ENCODE measurements at places on chromosomes 12 and 14.
A peak's percentile ranks its signal among the peaks of the same experiment; 100 is the strongest.

- DNase-seq: no peak
Measured at GRCh38 chr14:54125109-54125508, 168.5 kb upstream of the BMP4 start.

GRCh38 chr12:124902916-124903315 is 11.5 kb downstream of the UBC start:
- DNase-seq: no peak

DNA sequence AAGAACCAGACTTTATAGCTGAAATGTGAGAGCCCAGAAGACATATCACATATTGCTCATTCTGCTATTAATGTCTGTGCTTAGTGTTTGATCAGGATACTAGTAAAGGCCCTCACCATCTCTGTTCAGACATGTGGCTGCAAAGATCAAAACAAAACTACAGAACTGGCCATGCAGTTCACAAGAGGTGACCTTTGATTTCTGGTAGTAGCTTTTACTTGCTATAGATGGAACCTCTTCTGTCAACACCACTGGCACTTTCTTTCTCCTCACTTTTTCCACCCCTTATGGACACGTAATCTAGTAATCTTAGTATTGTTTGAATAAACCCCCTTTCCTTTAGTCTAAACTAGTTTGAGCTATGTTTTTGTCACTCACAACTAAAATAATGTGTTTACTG is 214.8 kb downstream of the EPS8 start:
- DNase-seq: no peak

DNA sequence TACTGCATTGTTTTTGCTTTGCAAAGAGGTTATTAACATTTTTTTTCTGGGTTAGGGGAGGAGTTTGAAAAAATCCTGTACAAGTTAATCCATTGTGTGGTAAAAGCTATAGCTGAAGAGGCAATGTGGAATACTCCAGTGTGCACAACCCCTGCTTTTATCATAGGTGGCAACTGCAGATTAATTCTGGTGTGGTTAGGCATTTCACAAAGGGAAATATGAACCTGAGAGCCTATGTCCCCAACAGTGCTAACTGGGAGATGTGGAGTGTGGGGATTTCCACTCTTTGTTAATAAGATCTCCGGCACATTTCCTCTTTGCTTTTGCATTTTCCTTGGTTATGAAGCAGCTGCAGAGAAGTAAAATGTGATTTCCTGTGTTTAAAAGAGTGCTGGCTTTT is 33.6 kb downstream of the PRORP start:
- DNase-seq: peak; percentile 18

DNA sequence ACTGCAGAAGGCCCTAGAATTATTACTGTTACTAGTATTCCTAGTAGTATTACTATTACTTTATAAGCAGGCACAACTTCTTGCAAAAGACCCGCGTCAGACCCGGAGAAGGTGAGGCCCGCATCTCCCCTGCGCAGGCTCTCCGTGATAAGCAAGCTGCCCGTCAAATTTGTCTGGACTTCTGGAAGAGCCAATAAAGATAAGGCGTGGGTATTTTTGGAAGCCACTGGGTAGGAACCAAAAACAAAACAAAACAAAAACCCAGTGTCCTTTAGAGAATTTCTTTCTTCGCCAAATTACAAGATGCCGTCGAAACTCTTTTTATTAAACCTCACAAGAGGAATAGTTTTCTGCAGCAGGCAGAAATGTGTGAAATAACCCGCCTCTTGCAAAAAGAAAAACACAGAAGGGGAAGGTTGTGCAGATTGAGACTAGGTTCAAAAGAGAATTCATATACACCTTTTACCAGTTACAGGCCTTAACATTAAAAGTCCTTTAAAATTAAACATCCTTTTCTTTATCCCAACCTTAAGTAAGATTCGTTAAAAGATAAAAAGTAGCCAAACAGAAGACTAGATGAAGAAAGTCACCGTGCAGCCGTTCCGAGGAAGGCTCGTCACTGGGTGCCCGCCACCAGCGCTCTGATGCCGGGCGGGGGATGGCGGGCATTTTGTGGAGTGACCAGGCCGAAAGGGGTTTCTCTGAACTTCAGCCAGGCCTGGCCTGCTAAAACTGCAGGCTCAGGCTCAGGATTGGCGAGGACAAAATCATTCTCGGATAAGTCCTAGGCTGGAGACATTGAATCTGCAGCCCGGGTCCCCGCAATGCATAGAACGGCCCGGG is 1.6 kb downstream of the TBX5 start:
- DNase-seq: no peak

- DNase-seq: no peak
Measured at GRCh38 chr12:91663310-91663709, 480.7 kb upstream of the DCN start.

DNA sequence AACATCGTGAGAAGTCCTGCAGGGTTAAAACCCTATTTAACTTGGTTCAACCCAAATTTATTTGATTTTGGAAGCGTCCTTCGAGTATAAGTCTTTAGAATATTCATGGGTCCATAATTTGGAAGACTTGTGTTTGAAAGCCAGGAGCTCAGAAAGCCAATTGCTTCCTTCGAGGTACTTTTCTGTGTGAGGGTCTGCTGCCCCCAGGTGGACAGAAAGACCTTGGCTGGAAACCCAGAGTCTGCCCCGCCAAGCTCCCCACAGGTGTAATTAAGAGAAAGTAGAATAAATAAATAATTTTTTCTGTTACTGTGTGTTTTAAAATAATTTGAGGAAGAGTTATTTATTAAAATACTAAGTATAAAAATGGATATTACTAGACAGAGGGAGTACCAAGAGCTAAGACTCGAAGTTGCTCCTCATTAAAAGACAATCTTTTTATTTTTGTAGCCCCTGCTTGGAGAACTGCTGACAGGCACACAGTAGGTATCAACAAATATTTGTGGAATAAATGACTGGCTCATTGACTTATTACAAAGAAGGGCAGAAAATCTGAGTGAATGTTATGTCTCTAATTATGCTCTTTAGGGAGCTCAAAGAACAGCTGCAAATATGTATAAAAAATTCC is 105.8 kb downstream of the PAH start:
- no peak for DNase-seq

GRCh38 chr14:29716150-29716549 is 211.5 kb downstream of the PRKD1 start:
- peak; percentile 76 for DNase-seq

- DNase-seq: no peak
Measured at GRCh38 chr12:31897781-31898503, 61.3 kb upstream of the RESF1 start.

DNA sequence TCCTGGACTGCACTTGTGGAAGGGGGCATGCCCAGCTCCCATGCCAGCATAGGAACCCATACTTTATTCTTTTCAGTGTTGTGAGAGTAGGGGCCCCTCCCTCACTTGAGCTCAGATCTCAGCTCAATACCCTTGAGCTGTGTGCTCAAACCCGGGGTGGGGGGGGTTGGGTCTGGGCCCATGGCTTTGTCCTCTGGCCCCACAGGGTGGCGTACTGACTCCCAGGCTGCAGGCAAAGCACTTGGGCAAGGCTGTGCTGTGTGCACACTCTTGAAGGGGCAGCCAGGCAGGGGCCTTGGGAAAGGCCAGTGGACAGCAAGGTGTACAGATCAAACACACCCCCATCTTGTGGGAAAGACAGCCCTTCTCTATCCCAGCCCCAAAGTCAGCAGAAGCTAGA is 81.8 kb downstream of the WIF1 start:
- no peak for DNase-seq

DNA sequence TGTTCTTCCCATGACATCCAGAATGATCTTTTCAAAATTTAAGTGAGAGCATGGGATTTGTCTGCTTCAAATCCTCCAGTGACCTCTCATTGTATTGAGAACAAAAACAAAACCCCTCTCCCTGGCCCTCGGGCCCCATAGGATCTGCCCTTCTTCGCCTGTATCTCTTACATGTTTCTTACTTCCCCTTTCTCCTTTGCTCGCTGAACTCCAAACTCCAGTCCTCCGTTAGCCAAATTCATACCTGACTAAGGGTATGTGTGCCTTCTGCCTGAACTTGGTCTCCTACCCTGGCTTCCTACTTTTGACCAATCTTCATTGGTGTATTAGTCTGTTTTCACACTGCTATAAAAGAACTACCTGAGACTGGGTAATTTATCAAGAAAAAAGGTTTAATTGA is 13.2 kb upstream of the TSPAN11 start:
- DNase-seq: no peak

DNA sequence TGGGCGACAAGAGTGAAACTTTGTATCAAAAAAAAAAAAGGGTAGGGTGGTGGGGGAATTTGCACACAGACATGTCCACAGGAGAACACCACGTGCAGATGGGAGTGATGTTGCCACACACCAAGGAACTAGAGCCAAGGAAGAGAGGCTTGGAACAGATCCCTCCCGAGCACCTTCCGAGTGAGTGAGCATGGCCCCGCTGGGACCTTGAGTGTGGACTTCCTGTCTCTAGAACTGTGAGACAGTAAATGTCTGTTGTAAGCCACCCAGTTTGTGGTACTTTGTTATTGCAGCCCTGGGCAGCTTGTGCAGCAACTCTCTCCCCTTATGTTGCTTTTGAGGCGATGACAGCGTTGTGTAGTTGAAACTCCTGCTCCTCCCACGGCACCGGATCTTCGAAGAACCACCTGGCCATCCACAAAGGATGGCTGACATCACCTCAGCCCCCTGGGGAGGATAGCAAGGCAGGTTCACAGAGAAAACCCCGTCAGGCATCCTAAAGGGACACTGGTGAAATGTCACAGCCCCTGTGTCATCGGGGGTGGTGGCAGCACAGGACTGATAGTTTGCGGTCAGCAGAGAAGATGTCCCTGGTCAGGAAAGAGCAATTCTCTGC is 54.7 kb upstream of the PLEKHG3 start:
- DNase-seq: no peak

DNA sequence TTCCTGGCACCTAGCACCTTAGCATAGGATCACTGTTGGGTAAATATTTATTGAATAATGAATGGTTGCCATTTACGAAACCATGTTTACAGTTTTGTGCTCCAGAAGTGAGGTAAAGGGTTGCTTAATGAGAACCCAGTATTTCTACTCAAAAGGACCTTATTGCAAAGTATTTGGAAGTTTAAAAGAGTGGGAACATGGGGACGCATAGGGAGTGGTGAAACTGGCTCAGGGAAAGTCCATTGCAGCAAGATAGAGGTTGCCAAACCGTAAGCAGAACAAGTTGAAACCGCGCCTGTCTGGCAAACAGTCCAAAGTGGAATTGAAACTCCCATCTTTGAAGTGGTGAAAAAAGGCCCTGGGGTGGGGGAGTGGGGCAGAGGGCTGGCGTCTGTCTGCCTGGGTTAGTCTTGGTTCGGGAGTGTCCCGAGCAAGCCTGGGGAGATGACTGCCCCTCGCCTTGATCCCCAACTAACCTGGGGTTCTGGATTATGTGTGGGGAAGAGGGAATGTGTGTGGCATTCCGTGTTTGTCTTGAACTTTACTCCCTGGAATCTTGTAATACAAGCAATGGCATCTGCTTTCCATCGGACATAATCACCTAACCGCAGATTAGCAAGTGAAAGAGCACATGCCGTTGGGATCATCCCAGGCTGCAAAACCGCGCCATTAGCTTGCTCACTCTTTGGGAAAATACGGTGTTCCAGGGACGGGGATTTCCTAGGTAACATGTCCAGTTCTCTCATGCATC is 7.2 kb downstream of the ALDH2 start:
- DNase-seq: peak; percentile 87

GRCh38 chr12:82660541-82661325 is 26.0 kb upstream of the TMTC2 start:
- no peak for DNase-seq

DNA sequence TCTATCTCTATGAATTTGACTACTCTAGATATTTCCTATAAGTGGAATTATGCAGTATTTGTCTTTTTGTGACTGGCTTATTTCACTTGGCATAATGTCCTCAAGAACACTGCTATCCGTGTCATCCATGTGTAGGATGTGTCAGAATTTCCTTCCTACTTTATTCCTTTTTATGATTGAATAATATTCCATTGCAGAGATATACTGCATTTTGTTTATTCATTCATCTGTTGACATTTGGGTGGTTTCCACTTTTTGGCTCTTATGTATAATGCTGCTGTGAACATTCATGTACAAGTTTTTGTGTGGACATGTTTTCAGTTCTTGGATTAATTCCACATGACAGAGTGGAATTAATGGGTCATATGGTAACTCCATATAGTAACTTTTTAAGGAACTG is 45.7 kb upstream of the ATP2A2 start:
- no peak for DNase-seq

DNA sequence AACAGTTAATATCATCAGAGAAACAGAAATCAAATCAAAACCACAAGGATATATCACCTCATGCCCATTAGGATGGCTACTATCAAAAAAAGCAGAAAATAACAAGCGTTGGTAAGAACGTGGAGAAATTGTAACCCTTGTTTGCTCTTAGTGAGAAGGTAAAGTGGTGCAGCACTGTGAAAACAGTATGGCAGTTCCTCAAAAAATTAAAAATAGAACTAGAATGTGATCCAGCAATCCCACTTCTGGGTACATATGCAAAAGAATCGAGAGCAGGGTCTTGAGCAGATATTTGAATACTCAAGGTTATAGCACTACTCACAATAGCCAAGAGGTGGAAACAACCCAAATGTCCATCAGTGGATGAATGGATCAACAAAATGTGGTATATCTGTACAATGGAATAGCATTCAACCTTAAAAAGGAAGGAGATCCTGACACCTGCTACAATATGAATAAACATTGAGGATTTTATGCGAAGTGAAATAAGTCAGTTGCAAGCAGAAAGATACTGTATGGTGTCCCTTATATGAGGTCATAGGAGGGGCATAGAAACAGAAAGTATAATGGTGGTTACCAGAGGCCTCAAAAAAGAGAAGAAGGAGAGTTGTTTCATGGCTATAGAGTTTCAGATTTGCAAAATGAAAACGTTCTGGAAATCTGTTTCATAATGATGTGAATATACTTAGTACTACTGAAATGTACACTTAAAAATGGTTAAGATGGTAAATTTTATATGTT is 131.0 kb upstream of the EEA1 start:
- no peak for DNase-seq

GRCh38 chr12:48988030-48988649 is 10.0 kb downstream of the WNT1 start:
- peak; percentile 15 for DNase-seq

- DNase-seq: no peak
Measured at GRCh38 chr14:87745507-87746118, 247.4 kb downstream of the GALC start.

- no peak for DNase-seq
Measured at GRCh38 chr14:45252366-45253069, 484 bp downstream of the MIS18BP1 start.

DNA sequence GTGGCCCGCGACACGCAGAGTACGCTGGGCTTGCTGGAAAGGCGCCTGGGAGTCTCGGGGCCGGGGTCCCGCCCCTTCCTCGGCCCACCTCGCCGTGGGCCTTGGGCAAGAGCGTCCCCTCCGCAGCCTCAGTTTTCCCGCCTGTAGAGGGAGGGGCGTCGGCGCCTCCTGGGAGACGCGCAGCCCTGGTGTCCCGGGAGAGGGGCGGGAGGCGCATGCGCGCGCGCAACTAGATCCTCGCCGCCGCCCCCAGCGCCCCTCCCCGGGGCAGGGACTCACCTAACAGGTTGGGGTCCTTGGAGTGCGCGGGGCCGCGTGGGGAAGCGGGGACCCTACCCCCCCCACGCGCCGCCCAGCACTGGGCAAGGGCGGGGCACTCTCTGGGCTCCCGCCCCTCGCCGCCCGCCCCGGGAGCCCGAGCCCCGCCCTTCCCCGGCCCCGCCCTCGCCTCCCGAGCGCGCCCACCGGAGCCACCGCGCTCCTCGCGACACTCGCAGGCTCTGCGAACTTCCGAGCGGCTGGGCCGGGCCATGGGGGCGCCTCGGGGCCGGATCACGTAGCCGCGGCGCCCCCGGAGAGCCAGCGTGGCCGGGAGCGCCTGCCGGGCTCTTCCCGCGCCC is at the start of gene KIF26A:
Gene KIF26A, plus strand, starts transcription at position 490 of the 620 bp plus-strand sequence. CDS start 136 bp downstream, outside the sequence.
- no peak for DNase-seq

Measured in HCEC 1CT (cell line).